ENCODE measurements at places on chromosomes 2 and 18.

DNA sequence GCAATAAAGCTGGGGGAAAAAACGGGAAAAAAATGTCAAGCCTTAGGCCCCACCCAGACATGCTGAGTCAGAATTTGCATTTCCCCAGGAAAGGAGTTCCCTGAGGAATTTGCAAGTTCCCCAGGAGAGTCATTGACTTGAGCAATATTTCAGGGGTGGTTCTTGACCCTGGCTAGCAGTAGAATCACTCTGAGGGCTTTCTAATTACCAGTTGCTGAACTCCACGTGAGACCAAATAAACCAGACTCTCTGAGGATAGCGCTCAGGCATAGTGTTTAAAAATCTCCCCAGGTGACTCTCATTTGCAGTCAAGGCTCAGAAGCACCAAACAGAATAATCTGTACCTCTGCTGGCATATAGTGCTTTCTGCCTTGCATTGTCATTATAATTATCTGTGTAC, 48.7 kb downstream of the C1QL2 start:
- DNase-seq: no peak

DNA sequence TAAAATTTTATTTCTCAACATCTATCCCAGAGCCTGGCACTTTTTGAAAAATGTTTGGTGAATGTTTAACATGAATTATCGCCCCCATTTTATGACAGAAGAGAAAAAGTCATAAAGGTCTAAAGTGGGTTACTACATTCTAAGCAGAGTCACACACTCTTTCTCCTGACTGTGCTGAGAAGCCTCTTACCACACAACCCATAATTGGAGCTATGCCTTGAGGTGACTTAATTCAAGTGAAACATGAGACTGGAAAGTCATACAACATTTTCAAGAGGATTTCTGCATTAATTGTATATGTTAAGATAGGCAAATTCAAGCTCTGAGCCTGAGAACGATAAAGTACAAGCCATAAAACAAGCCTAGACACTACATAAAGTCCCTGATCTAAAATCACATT, 3.1 kb upstream of the DSEL start:
- no peak for DNase-seq

- no peak for DNase-seq
Observed at GRCh38 chr2:109258376-109258775, 129.4 kb downstream of the SH3RF3 start.

DNA sequence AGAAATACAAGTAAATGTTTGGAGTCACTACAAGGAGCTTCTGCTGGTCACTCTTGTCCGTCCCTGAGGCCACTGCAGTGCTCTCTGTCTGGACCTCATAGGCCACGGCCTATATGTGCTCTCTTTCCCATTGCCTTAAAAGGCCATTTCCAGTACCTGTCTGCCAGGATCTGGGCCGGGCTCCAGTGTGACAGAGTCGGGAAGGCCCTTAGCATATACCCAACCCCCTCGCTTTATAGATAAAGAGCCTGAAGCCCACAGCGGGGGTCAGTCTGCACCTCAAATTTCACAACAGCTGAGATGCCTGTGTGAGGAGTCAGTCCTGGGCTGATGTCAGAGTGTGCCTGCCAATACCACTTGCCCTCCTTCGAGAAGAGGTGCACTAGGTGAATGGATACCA, 39.9 kb downstream of the ADD2 start:
- DNase-seq: no peak

- no peak for DNase-seq
Observed at GRCh38 chr18:58143386-58143785, 99.4 kb downstream of the NEDD4L start.

DNA sequence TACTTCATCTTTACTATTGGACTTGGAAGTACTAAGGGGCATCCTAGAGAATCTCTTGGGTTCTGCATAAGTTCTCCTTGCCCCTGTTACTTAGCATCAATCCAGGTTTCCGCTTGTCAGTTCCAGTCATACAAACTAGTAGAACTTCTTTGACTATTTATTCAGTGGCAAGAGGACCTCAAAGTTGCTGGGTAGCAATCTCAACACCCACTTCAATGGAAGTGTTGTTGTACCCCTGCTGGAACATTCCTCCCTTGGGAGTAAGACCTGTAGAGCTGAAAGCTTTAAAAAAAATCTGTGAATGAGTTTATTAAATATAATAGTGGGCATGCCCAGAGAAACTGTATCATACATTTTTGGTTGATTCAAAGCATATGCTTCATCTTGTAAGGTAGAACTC, 27.0 kb downstream of the BIRC6 start:
- no peak for DNase-seq

DNA sequence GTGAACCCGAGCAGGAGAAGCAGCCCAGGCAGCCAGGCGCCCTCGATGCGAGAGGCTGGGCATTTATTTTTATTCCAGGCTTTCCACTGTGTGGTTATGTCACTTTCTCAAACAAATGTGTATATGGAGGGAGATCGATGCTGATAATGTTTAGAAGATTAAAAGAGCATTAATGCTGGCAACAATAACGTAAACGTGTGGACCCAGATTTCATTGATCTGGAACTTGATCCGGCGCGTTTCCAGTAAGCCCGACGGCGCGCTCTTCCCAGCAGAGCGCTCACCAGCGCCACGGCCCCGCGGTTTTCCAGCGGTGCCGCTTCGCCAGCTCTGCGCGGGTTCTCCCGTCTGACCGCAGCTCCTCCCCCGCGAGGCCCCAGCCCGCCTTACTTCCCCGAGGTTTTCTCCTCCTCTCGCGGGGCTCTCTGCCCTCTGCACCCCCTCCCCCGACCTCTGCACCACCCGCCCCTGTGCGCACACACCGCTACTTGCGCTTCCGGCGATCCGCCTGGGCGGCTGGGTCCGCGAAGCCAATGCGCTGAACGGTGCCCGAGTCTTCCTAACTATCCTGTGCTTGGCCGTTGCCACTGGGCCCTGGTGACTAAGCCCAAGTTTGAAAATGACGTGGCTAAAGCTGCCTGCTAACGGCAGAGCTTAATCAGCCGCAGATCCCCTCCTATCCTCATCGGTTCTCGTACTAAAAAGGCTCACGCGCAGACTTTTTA, 6.1 kb downstream of the ONECUT2 start:
- no peak for DNase-seq

DNA sequence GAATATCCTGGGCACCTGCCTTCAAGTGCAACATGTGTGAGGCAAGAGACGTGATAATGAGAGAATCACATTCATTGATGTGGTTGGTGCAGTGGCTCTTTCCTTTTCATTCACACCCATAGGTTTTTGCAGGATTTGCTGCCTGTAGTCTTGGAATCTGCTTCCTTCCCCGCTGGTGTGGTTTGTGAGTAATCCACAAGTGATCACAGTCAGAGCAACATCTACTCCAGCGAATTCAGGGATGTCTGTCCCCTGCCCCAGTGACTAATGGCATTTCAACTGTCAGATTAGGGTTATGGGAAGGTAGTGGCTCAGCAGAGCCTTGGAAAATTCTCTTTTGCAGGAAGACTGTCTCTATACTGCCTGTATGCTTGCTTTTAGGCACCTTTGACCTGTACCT, 225.5 kb upstream of the RBMS1 start:
- DNase-seq: no peak

DNA sequence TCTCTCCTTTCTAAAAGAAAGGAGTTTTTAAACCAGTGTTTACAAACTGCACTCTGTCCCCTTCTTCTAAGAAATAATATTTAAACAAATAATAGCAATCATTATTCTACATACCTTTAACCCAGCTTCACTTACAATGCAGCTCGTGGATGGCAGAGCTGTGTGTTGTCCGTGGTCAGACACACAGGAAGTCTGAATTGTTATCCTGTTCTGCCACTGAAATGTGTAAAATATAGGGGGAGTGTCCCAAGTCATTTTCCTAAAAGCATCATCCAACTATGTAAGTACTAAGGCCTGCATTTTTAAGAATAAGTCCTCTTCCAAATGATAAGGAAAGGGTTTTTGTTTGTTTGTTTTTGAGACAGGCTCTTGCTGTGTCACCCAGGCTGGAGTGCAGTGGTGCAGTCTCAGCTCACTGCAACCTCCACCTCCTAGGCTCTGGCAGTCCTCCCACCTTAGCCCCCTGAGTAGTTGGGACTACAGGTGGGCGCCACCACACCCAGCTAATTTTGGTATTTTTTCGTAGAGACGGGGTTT, 2.7 kb upstream of the PPP4R1 start:
- no peak for DNase-seq

DNA sequence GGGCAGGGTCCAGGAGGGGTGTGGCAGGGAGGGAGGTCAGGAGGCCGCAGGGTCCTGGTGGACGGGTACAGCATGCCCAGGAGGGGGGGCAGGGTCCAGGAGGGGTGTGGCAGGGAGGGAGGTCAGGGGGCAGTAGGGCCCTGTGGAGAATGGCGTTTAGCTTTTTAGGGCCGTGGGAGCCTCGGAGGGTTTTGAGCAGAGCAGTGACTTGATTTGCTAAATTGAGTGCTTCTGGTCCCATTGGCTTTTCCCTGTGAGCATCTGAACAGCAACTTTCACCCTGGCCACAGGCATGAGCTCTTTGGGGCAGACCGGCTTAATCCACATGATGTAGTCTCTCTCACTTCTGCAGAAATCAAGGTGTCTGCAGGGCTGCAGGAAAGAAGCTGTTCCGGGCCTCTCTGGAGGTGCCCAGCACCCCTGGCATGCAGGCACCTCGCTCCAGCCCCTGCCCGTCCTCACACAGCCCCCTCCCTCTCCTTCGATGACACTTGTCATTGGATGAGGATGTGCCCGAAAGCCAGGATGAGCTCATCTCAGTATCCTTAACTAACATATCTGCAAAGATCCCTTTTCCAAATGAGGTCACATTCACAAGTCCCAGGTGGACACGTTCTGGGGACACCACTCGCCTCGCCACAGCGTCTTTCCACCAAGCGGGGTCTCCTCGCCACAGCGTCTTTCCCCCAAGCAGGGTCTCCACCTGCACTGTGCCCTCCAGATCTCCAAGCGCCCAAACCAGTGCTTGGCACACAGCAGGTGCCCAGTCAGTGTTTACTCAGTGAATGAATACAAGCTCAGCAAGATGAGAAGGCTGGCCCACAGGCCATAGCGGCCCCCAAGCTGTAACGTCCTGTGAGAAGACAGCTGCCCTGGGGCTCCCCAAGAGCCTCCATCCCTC, 94.0 kb downstream of the NDUFA10 start:
- no peak for DNase-seq

- DNase-seq: no peak
Observed at GRCh38 chr2:178016612-178017011, 56.0 kb downstream of the PDE11A start.

GRCh38 chr2:28135324-28135723, 244.8 kb downstream of the BABAM2 start:
- DNase-seq: no peak

DNA sequence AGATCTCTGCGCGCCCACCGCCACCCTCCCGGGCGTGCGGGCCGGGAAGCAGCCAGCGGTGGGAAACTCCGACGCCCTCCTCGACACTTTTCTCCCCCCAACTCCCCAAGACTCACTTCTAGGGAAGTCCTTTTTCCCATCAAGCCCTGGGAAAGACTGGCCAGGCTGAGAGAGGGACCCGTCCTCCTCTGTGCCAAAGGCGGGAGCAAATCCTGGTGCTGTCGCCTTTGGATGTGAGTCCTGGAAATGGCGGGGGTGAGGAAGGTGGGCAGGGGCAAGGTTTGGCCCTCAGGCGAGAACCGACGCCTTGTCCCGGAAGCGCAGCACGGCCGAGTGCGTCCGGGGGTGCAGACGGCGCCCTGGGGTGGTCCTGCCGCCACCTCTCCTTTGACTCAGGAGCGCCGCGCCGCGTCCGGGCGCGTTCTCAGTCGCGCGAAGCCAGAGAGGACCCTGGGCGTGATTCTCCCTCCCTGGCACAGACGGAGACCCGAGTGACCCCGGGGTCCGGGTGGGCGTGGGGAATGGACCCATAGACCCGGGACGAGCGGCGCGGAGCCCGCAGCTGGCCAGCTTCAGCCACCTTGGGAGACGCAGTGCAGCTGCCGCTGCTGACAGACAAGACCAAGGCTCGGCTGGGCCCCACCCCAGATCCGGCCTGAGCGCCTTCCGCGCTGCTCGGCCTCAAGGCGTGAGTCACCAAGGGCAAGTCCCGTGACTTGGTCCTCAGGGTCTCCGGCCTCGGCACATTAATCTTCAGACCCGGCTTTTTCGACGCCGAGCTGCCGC, 3.5 kb upstream of the LBX2 start:
- DNase-seq: no peak

GRCh38 chr2:211748339-211748738, 790.3 kb downstream of the ERBB4 start:
- DNase-seq: peak; percentile 12

DNA sequence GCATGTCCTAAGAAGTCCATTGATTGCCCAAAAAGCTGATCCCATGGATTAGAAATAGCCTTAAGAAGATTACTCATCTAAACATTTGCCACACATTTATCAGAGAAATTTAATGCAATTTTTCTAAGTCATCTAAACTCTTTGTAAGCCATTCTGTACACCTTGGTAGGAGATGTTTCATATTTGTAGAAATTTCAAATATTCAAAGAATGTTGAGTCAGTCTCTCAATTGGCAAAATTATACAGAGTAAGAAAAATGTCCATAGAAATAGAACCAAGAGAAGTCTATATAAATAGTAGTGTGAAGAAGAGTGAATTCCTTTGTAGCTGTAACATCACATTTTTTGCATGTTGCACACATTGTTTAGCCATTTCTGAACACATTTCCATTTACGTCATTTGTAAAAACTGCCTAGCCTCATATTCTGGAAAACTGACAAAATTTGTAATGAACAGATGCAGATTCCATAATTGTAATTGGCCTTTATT, 128.6 kb downstream of the MSTN start:
- no peak for DNase-seq

DNA sequence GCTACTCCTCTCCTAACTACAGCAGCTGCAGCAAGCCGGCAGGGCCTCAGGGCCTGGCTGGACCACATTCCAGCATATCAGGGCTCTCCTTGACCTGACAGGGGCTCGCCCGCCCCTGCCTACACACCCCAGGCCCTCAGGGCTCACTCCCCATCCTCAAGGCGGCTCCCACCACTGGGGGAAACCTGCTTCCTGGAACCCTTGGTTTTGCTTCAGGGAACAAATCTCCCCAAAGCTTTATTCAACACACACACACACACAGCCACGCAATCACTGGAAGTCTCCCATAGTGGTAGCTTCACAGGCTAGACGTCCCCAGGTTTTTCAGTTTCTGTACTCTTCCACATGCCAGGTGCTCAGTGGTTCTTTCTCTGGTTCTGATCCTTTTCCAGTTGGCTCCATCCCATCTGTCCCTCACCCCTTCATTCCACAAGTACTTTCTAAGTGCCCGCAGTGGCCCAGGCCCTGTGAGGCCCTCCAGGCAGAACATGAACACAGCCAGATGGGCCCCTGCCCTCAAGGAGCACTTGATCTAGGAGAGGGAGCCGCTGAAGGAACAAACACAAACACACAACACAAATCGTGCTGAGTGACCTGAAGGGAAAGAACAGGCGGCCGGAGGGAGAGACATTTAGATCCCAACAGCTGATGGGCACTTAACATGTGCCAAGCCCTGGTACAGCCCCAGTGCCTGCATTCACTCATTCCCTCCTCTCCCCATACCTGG, 51.1 kb downstream of the TNS1 start:
- DNase-seq: no peak

DNA sequence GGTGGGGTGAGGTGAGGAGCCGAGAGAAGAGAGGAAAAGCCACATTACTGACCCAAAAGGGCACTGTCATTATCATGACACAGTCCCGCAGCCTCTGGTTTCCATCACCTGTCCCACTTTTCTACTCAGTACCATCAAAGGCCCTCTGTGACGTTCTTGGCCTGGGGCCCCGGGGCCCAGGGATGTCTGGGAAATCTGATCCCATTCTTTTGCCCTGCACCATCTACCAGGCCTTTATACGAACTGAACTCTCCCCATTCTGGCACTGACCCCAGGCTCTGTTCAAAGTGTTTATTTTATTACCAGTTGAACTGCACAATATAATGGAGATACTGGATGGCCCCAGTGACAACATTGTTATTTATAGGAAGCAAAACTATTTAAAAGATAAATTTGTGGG, 89.1 kb downstream of the COL6A3 start:
- no peak for DNase-seq

All from NCI-H1417 (cell line).